Neural progenitor cell (in vitro differentiated cells): ENCODE measurements at places on chromosomes 5 and 9.

- no peaks in the 10 kb centered on the region for H3K36me3 ChIP-seq
- H3K4me1 ChIP-seq: peaks cover 6% of the 10 kb centered on the region
- no peak overlapping the region for H3K27ac ChIP-seq
- no peaks in the 10 kb centered on the region for H3K27me3 ChIP-seq
- H3K4me3 ChIP-seq: no peak overlapping the region
- DNase-seq: no peak
These were observed 266.4 kb upstream of the FBXL7 start for GRCh38 chr5:15233566-15233965.

DNA sequence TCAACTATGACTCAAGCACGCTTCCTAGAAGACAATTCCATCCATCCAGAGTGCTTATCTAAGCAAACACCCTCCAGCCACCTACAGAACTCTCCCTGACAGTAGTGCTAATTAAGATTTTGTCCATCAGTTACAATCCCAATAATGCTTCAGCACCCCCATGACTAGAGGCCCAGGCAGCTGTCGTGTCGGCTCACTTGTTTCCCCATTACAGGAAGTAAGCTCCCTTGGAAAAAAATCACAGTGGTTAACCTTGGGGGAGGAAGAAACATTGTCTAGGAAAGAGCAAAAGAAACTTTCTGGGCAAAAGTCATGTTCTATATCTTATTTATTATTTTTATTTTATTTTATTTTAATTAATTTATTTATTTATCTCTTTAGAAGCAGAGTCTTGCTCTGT lies 108.8 kb upstream of the LPAR1 start:
- no peaks in the 10 kb centered on the region for H3K36me3 ChIP-seq
- DNase-seq: no peak
- no peaks in the 10 kb centered on the region for H3K27me3 ChIP-seq
- no peak overlapping the region for H3K27ac ChIP-seq

DNA sequence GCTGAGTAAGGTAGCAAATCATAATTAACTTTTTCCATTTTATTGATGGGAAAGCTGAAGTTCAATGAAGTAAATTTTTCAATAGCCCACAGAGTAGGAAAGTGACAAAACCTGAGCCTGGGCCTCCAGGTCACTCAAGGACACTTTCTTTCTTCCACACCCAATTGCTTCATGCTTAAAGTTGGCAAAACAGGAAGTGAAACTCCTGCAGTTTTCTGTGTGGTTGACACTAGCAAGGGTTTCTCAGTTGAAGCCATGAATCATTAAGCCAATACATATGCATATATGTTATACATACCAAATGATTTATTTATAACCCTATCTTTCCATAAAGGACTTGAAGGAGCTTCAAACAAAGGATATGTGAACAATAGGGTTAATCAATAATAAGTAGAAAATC lies 13.9 kb downstream of the TLR4 start:
- no peak overlapping the region for H3K4me3 ChIP-seq
- no peak for DNase-seq
- H3K36me3 ChIP-seq: no peaks in the 10 kb centered on the region
- H3K27me3 ChIP-seq: no peaks in the 10 kb centered on the region

- no peaks in the 10 kb centered on the region for H3K36me3 ChIP-seq
- H3K4me1 ChIP-seq: peaks cover 19% of the 10 kb centered on the region
- H3K4me3 ChIP-seq: no peak overlapping the region
- no peak for DNase-seq
These were observed 15.5 kb upstream of the MGAT1 start for GRCh38 chr5:180817893-180818674.

GRCh38 chr5:128093368-128093767 lies 9.8 kb downstream of the SLC12A2 start:
- H3K27me3 ChIP-seq: no peaks in the 10 kb centered on the region
- H3K4me1 ChIP-seq: no peaks in the 10 kb centered on the region
- DNase-seq: no peak

- no peak for DNase-seq
- H3K4me1 ChIP-seq: no peaks in the 10 kb centered on the region
- H3K4me3 ChIP-seq: no peak overlapping the region
- H3K27ac ChIP-seq: no peak overlapping the region
- H3K27me3 ChIP-seq: no peaks in the 10 kb centered on the region
- no peaks in the 10 kb centered on the region for H3K36me3 ChIP-seq
These were observed 36.2 kb downstream of the SH3PXD2B start for GRCh38 chr5:172417983-172418630.

- H3K36me3 ChIP-seq: no peaks in the 10 kb centered on the region
- peak; percentile 3 for DNase-seq
- no peaks in the 10 kb centered on the region for H3K4me1 ChIP-seq
- no peak overlapping the region for H3K4me3 ChIP-seq
- no peak overlapping the region for H3K27ac ChIP-seq
These were observed 45.7 kb upstream of the ADRB2 start for GRCh38 chr5:148780711-148781110.

DNA sequence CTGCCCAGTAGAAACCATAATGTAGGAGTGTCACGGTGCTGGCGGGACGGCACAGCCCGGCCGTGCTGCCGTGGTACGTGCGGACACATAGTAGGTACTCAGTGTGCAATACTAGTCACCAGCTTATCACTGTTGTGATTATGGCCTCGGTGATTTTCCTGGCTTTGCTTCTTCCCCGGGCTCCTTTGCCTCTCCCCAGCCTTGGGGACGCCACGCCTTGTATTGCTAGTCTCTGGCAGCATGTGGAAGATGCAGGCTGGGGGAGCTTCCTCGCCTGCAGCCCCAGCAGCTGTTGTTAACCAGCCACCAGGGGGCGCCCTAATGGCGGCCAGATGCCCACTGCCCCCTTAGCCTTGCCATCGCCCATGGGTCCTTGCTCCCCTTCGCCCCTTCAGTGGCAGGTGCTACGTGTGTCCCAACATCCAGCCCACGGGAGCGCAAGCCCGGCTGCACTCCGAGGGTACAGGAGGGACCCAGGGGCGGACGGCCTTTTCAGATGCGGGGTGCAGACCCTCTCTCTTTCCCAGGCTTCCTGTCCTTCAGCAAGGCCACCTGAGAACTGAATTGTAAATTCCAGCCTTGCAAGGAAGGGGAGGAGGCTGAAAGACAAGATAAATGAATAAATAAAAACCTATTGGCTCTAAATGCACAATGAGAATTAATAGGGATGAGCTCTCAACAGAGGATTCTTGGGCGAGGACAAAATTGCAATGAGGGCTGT lies 8.0 kb downstream of the NTNG2 start:
- no peak overlapping the region for H3K4me3 ChIP-seq
- no peak overlapping the region for H3K27ac ChIP-seq
- peaks cover 29% of the 10 kb centered on the region for H3K27me3 ChIP-seq
- no peaks in the 10 kb centered on the region for H3K36me3 ChIP-seq

- no peaks in the 10 kb centered on the region for H3K36me3 ChIP-seq
- H3K4me3 ChIP-seq: no peak overlapping the region
- DNase-seq: no peak
- H3K4me1 ChIP-seq: no peaks in the 10 kb centered on the region
These were observed 76.1 kb downstream of the ITGA1 start for GRCh38 chr5:52863715-52864290.

DNA sequence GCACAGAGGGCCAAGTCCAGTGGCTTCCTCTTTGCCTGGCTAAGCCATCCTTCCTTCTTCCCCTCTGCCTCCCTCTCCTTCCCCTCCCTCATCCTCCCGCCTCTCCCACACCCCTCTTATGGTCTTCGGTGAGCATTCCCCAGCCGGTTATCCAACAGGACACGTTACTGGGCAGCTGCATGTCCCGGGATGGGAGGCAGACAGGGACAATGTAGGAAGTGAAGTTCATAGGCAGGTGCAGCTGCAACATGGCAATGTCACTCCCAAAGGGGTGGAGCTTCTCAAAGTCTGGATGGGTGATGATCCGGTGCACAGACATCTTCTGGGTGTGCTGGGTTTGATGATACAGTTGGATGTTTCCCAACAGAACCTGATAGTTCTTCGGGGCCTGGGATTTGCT lies 71.4 kb upstream of the SPTLC1 start:
- H3K27me3 ChIP-seq: no peaks in the 10 kb centered on the region
- DNase-seq: no peak
- no peak overlapping the region for H3K27ac ChIP-seq

DNA sequence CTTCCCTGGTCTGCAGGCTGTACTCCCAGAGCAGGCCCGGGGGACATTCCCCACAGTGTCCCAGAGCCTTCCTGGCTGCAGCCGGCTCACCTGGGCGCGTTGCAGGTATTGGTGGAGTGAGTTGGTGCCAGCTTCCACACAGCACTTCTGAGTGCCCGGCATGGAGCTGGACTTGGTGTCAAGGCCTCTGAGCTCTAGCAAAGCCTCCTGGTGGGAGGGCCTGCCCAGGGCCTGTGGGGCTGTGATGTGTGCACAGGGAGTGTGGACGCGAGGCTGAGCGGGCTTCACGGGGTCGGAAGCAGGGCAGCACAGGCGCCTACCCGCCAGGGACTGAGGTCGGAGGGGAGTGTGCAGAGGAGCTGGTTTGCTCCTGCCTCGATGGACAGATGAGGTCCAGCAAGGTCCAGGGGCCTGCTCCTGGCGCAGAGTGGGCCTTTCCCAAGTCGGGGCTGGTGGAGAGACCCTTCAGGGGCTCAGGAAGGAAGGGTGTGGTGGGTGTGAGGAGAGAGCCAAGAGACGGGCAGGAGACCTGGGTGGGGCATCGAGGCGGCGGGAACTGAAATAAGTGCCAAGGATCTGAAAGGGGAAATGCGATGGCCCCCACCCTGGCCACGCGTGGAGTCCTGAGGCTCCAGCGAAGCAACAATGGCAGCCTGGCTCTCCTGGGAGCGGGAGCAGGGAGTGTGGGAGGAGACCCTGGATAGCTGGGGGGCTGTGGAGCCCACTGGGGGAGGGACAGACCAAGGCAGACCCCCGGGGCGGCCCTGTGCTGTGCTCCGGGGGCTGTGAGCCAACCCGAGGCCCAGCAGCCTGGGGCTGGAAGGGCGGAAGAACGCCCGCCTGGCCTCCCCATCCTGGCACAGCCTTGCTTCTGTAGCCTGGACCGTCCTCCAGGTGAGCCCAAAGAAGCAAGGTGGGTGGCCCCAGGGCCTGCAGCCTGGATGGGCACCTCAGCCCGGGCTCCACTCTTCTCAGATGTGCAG lies 78.4 kb downstream of the RXRA start:
- no peaks in the 10 kb centered on the region for H3K27me3 ChIP-seq
- H3K27ac ChIP-seq: no peak overlapping the region
- peaks cover 8% of the 10 kb centered on the region for H3K4me1 ChIP-seq
- H3K4me3 ChIP-seq: no peak overlapping the region
- no peaks in the 10 kb centered on the region for H3K36me3 ChIP-seq
- no peak for DNase-seq

- H3K27ac ChIP-seq: no peak overlapping the region
- H3K36me3 ChIP-seq: no peaks in the 10 kb centered on the region
- H3K4me1 ChIP-seq: no peaks in the 10 kb centered on the region
- H3K27me3 ChIP-seq: peaks cover 42% of the 10 kb centered on the region
These were observed 105.5 kb upstream of the SIMC1 start for GRCh38 chr5:176132471-176133288.

GRCh38 chr5:122774861-122775549 lies at the start of gene SNX2:
TSS of gene SNX2 (plus strand) at chr5:122775080. CDS start at chr5:122775104, 24 bp downstream.
- H3K27me3 ChIP-seq: no peaks in the 10 kb centered on the region
- H3K4me3 ChIP-seq: peak within 1 kb of the TSS; percentile 84
- no peaks in the 10 kb centered on the region for H3K36me3 ChIP-seq
- H3K4me1 ChIP-seq: peaks cover 13% of the 10 kb centered on the region

GRCh38 chr5:141850244-141850768 lies 27.9 kb downstream of the PCDH1 start:
- peak overlapping the region; percentile 97 for H3K27ac ChIP-seq
- H3K4me1 ChIP-seq: peaks cover 44% of the 10 kb centered on the region
- H3K4me3 ChIP-seq: peak overlapping the region; percentile 61

GRCh38 chr5:142382186-142382585 lies 57.4 kb upstream of the SPRY4 start:
- H3K27me3 ChIP-seq: no peaks in the 10 kb centered on the region
- no peak for DNase-seq
- no peaks in the 10 kb centered on the region for H3K36me3 ChIP-seq
- H3K4me1 ChIP-seq: peaks cover 18% of the 10 kb centered on the region
- no peak overlapping the region for H3K27ac ChIP-seq
- H3K4me3 ChIP-seq: no peak overlapping the region

DNA sequence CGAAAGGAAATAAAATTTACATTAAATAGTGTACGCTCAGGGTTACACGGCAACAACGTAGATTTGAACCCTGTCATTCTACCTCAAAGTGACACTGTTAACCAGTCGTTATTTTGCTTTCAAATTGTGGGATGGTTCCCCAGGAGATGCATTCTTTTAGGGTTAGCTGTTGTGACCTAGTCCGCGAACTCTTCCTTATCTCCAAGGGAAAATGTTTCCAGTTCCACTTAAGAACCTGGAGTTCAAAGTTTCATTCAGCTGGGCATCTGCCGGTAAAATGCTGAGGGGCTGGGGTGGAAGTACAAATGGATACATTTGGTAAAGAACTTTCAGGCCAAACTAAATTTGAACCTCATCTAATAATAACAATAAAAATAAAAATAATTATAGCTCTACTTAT lies 264.6 kb downstream of the NR3C1 start:
- no peak overlapping the region for H3K4me3 ChIP-seq
- peaks cover 21% of the 10 kb centered on the region for H3K4me1 ChIP-seq
- H3K27ac ChIP-seq: no peak overlapping the region
- H3K27me3 ChIP-seq: no peaks in the 10 kb centered on the region
- no peak for DNase-seq

- no peak for DNase-seq
- no peak overlapping the region for H3K27ac ChIP-seq
- no peaks in the 10 kb centered on the region for H3K4me1 ChIP-seq
- H3K4me3 ChIP-seq: no peak overlapping the region
- H3K27me3 ChIP-seq: no peaks in the 10 kb centered on the region
These were observed 16.0 kb downstream of the TRMO start for GRCh38 chr9:97906236-97906831.

DNA sequence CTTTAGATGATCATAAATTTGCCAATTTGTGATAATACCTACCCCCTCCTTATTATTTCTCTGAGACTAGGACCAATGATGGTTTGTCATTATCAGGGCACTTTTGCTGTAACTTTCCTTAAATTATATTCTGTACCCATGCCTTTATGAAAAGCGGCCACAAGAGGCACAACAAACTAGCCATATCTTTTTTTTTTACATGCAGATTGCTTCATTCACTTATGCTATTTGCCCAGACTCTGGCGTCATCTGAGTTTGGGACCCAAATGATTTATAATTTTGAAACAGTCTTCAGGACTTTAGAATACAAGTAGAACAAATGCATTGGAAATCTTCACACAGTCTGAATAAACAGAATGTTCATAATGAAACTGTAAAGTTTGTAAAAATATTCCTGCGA lies 408.1 kb downstream of the MAT2B start:
- no peak overlapping the region for H3K27ac ChIP-seq
- no peak for DNase-seq
- no peaks in the 10 kb centered on the region for H3K4me1 ChIP-seq
- no peaks in the 10 kb centered on the region for H3K36me3 ChIP-seq
